ENCODE measurements at places on chromosomes 13 and 19. TPM values are rescaled to one million over a fixed set of nuclear protein-coding genes. Genes with fewer than 3 reads are reported as not detected.

DNA sequence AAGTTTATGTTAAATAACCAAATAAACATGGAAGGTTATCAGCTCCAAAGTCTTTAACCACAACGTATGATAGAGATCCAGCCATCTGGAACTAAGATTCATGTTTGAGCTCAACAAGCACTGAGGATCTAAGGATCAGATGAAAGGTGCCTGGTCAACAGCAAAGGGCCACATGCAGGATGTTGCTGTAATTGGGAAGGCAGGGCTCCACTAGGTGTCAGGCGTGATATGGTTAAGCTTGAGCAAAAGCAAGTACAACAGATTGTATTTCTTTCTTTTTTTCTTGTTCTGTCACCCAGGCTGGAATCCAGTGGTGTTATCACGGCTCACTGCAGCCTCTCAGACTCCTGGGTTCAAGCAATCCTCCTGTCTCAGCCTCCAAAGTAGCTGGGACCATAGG is 12.0 kb downstream of the EBPL start:
- no peak for DNase-seq

The IZUMO1 gene
- 0.08 TPM for polyA plus RNA-seq

DNA sequence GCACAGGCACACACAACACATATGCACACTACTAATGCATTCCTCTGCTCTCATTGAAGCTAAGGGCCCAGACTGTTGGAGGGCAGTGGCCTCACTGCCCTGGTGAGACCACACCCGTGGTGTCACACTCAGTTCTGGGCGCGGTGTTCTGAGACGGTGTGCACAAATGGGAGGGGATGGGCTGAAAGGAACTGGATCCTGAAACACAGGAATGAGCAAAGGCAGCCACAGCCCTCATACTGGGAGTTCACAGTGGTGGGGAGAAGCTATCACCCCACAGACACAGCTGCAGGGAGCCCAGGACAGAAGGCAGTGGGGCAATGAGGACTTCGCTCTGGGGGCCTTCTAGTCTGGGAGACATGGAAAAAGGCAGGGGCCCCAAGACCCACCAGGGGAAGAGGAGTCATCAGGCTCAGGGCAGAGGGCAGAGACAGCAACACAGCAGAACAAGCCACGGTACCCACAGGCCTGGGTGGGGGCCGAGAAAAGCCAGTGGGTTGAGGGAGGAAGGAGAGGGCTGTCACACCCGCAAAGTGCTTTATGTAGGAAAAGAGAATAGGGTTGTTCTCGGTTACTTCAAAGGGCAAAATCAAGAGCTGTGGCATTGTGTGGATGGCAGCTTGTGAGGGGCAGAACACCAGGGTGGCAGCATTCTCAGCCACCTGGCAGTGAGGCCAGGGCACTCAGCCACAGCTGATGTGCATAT is 75.4 kb upstream of the GPR183 start:
- DNase-seq, result no peak

The LILRA1 gene
- polyA plus RNA-seq, result 1.7 TPM

DNA sequence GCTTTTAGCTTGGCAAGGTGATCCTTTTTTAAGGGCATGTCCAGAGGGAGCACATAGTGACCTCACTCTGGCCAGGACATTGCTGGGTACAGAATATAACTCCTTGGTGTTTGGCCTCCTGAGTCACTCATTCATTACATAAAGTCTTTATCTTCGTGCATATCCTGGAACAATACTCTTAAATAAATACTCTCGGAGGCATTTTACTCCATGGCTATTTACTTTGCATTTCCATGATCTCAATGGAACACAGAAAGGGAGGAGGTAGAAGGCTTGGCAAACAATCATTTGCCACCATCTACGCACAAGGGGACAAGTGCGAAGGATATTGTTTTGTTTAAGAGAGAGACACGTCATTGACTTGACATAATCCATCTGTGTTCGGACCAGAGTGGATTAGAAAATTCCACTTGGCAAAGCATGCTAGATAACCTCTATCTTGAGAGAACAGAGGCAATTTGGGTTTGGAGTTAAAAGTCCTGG is 210.0 kb downstream of the IRS2 start:
- no peak for DNase-seq

GRCh38 chr13:44873461-44873860 is 115.8 kb downstream of the NUFIP1 start:
- DNase-seq, result no peak

GRCh38 chr19:52673014-52673413 is 34.9 kb upstream of the ZNF83 start:
- no peak for DNase-seq

The ELAVL1 gene
- polyA plus RNA-seq, result 25.3 TPM

The CLEC4G gene
- 0.71 TPM for polyA plus RNA-seq

DNA sequence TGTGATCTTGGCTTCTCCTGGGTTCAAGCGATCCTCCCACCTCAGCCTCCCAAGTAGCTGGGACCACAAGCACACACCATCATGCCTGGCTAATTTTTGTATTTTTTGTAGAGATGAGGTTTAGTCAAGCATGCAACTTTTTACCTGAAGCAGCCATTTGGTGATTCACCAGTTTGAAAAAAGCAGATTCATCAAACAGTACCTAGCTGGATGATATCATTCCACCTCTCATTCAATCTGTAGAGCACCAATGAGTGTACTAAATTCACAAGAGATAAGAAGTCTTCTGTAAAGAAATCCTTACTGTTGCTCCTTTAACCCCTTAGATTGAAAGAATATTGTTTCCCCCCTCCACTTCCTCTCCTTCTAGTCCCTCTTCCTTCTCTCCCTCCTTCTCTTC is 261.1 kb upstream of the RFC3 start:
- no peak for DNase-seq

GRCh38 chr19:48799358-48800300 is 11.2 kb downstream of the BCAT2 start:
- DNase-seq, result peak; percentile 35

DNA sequence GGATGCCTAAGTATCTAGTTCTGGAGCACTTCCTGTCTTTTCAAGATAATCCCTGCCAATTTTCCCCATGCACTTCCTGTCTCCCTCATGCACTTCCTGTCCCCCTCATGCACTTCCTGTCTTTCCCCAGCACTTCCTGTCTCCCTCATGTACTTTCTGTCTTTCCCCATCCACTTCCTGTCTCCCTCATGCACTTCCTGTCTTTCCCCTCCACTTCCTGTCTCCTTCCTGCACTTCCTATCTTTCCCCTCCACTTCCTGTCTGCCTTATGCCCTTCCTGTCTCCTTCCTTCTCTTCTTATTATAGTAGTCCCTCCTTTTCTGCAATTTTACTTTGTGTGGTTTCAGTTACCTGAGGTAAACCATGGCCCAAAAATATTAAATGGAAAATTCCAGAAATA is 3.0 kb upstream of the TNNT1 start:
- DNase-seq, result no peak

DNA sequence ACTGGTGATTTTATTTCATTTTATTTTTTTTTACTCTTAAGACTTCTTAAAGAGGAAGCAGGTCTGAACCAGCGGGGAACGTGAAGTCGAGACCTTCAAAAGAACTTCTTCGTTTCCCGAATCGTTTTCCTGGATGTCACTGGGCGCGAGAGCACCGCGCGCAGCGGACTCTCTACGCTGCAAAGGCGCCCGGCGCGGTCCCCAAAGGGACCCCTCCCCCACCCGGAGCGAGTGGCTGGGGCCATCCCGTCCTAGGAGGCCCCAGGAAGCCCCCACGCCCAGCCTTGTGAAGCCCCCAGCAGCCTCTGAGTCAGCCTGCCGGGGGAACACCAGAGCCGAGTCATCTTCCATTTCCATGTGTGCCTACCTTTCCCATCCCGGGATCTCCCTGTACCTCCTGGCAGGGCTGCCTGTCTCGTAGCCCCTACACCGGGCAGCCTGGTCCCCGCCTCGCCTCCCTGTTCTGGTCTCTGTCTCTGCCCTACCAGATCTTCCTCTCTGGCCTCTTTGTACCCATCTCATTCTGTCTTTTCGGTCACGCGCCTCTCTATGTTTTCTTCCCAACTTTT is 608 bp downstream of the CD70 start:
- DNase-seq, result no peak

- no peak for DNase-seq
These were observed 5.0 kb upstream of the ZIC5 start for GRCh38 chr13:99976575-99976974.

DNA sequence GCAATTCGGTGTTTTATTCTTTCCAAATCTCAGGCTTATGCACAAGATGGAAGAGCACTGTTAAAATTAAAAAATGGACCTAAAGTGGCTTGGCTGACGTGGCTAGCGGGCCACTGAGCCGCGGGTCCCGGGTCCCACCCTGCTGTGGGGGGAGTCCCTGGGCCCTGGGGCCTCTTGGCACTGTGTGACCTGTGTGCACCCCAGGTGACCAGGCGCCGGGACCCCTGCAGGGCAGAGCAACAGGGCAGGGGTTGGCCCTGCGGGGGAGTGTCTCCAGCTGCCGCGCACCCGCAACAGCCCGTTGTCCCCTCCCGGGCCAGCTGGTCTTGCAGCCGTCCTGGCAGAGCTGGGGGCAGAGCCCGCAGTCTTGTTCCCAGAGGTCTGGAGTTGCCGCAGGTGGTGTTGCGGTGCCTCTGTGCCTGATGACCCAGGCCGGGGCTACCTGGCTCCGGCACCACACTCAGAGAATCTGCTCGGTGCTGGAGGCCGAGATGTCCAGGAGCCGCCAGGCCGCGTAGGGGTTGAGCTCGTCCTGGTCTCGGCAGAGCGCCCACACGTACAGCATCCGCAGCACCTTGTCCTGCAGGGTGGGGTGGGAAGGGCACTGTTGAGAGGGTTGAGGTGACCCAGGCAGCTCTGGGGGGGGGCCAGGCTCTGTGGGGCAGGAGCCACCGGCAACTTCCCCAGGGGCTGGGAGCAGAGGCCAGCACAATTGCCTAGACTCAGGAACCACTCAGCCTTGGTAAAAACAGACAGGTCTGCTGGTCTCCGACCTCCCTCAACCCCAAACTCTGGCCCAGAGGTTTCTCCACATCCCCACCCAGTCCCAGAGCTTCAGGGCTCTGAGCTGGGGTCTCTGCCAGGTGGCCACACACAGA is 1.0 kb upstream of the CTXN1 start:
- peak; percentile 48 for DNase-seq

The TYROBP gene
- polyA plus RNA-seq, result 55.1 TPM

- DNase-seq, result peak; percentile 39
These were observed 57.1 kb downstream of the IER2 start for GRCh38 chr19:13207237-13207845.

GRCh38 chr13:23588666-23589065 is 18.5 kb downstream of the TNFRSF19 start:
- DNase-seq, result no peak

- no peak for DNase-seq
These were observed 31.2 kb upstream of the CSNK1A1L start for GRCh38 chr13:37136633-37137032.

DNA sequence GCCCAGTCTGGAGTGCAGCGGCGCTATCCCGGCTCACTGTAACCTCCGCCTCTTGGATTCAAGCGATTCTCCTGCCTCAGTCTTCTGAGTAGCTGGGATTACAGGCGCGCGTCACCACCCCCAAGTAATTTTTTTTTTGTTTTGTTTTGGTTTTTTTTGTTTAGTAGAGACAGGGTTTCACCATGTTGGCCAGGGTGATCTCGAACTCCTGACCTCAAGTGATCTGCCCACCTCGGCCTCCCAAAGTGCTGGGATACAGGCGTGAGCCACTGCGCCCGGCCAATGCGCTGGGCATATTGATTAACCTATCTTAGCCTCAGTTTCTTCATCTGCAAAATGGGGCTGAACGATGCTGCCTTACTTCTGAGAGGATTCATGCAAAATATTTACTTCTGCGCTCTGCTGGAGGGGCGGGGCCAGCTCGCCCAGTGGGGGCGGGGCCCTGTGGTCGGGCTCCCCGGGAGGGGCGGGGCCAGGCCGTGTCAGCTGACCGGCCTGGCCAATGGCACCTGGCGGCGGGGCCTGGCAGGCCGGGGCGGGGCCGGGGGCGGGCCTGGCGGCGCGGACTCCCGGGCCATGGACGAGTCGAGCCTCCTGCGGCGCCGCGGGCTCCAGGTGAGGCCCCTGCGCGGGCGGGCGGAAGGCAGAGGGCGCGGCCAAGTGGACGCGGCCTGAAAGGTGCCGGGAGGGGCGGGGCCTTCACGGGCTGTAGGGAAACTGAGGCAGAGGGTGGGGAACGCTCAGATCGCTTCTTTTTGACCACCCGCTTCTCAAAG is at the start of gene MAST3:
Gene MAST3 (plus strand): TSS at position 562 of the 776 bp plus-strand sequence. CDS start 15 bp downstream, at position 577.
- DNase-seq, result peak; percentile 85

The FFAR3 gene
- polyA plus RNA-seq, result not detected

DNA sequence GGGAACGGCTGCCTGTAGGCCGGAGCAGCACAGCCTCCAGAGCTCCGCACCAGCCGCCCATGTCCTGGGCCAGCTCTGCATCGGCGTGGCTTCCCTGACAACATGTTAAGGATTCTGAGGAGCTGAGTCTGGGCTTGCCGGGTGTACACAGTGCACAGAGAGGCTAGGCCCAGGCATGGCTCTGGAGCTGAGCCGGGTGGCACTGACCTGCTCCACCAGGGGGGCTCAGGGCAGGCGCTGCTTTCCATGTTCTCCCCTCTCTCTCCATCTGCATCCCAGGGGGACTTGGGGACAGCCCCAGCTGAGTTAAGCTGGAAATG is 31.6 kb downstream of the AP1M1 start:
- no peak for DNase-seq
